ENCODE measurements at places on chromosomes 7 and 10.

GRCh38 chr7:99365318-99366141 lies 9.0 kb upstream of the ARPC1B start:
- no peak for DNase-seq

GRCh38 chr10:53469383-53469782 lies 696.8 kb upstream of the MBL2 start:
- no peak for DNase-seq

DNA sequence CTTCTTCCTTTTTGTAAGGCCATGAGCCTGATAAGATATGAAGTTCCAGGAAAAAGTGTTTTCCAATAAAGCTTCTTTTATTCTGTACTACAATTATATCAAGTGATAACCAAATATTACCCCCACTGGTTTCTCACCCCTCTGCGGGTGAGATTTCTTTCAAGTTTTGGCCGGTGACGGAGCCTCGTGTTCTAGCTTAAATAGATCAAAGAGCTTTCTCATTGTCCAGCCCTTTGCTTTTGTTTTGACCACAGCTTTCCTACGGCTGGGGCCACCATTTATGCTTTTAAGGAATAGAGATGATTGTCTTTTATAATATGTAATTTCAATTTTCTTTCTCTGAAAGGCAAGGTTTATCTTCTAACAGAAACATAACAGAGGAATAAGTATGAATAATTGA lies 196.7 kb upstream of the MTPN start:
- DNase-seq, result no peak

GRCh38 chr7:13603661-13604060 lies 385.8 kb downstream of the ETV1 start:
- DNase-seq, result no peak

DNA sequence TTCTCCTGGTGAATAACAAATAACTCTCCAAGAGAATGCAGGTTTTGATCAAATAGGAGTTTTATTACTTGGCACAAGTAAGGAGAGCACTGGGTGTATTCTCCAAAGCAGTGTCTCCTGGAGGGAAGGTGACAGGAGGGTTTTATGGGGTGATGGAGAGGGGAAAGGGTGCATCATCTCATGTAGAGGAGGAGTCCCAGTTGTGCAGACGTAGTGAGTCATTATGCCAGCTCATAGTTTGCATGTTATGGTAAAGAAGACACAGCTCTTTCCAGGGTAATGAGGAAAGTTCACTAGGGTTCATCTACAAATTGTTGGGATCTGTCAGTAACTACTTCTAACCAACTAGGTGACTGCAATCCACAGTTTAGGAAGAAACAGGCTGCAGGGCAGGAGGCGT lies 347.9 kb upstream of the MEOX2 start:
- DNase-seq, result no peak

- DNase-seq, result no peak
These were observed 45.9 kb upstream of the ITGB8 start for GRCh38 chr7:20284771-20285143.
